Body of pancreas (tissue), 4 donors: ENCODE measurements at places on chromosomes 16 and 17. TPM values are rescaled to one million over a fixed set of nuclear protein-coding genes. Genes with fewer than 3 reads are reported as not detected.

LHX1 gene
- not detected for total RNA-seq

GRCh38 chr16:50335196-50335958, 33.4 kb downstream of the BRD7 start:
- DNase-seq = no peak

DECR2 gene
- 41.2 TPM for total RNA-seq

DNA sequence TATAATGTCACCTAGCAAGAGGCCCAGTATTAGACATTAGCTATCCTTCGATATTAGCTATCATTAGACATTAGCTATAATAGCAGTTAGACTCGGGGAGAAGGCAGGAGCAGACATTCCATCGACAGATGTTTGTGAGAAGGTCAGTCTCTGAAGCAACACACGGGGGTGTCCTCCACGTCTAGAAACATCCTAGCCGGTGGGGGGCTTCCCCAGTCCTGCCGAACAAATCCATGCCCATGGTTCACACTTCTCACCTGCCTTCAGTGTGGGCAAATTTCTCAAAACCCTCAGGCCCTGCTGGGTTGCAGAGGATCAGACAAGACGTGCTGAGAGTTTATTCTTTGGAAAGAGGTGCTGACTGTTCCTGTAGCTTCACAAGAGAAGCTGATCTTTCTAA, 151.1 kb downstream of the IRF8 start:
- DNase-seq = no peak

- no peak for DNase-seq
Observed at GRCh38 chr17:74257311-74257710, 16.7 kb upstream of the DNAI2 start.

- no peak for DNase-seq
Observed at GRCh38 chr17:63282455-63282854, 163.7 kb downstream of the CYB561 start.

USP36 gene
- total RNA-seq = 55.4 TPM

GHDC gene
- 42.2 TPM for total RNA-seq

DNA sequence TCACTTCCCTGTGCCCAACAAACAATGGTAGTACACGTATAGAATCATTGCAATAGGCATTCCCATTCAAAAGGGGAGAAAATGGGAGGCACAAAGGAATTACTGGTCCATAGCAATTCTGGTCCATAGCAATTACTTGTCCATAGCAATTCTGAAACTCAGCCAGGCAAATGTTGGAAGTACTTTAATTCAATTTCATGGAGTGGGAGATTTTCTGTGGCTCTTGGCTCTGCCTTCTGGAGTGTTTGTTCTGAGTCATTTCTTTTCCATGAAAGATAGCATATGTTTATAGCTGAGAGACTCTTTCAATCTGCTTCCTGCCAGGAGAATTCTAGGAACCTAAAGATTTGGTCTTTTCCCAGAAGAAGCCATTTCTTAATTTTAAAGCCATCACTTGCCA, 182.8 kb upstream of the ELAC2 start:
- DNase-seq = no peak

DNA sequence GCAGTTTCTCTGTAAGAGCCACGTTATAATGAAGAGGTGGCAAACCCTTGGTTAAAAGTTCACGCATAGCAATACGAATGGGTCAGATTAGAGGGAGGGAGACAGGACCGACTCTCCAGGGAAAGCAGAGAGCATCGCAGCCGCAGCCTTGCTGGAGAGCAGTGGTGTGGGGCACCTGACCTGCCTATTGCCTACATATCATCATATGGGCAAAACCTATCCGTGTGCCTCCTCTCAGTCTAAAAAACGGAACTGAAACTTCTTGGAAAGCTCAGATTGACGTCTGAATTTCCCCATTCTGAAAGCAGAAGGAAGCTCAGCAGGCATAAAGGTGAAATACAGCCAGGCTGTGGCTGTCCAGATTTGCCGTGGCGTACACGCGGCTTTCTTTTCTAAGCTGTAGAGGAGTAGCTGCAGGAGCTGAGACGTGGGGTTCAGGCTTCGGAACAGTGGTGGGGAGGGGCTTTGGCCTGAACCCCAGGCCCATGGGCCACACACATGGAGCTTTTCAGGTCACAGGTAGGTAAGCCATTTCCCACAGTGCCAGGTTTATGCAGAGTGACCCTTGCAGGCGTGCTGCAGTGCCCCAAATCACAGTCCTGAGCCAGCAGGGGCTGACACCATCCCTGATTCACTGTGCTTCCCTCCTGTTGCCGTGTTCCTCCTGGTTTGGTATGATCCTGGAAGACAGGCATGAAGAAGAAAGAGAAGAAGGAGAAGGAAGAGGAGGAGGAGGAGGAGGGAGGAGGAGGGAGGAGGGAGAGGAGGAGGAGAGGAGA, 41.6 kb upstream of the TNRC6C start:
- no peak for DNase-seq

DNA sequence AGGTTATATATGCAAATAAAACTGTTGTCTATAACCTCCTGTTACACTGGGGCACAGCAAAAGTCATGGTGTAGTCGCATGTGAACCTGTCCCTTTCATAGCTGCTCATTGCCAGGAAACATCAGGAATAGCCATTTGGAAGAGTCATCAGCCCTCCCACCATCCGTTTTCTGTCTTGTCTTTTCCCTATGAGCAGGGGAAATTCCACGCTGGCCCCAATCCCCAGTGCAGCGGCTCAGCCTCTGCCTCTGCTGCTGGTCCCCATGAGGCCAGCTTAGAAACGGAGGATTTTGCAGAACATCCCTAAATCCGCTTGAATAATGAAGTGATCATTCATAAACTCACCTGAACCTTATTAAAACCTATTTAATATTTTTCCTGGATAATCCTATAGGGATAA, 10.5 kb downstream of the MAPT start:
- no peak for DNase-seq

CLEC3A gene
- total RNA-seq = not detected

DNAAF1 gene
- total RNA-seq = 1.3 TPM

DNA sequence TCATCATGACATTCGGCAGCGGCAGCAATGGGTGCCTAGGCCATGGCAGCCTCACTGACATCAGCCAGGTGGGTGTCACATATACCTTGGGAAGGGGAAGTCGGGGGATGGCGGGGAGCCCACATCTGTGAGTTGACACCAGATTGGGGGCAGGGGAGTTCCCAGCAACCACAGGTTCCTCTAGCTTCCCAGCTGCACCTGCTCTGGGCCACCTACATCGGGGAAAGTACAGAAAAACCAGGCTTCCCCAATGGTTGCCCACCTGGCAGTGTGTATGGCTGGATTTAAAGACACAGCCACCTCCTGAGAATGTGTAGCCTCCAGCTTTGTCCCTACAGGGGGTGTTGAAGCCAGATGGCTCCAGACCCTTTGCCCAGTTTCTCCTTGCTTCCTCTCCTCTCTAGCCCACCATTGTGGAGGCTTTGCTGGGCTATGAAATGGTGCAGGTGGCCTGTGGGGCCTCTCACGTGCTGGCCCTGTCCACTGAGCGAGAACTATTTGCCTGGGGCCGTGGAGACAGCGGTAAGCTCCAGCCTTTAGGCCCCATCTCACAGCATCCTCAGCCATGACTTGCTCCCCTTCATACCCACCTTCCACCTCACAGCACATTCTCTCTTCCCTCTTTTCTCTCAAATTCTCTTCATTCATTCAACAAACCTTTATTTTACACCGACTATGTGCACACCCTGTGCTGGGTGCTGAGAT, 5.0 kb upstream of the TRAF4 start:
- no peak for DNase-seq

DNA sequence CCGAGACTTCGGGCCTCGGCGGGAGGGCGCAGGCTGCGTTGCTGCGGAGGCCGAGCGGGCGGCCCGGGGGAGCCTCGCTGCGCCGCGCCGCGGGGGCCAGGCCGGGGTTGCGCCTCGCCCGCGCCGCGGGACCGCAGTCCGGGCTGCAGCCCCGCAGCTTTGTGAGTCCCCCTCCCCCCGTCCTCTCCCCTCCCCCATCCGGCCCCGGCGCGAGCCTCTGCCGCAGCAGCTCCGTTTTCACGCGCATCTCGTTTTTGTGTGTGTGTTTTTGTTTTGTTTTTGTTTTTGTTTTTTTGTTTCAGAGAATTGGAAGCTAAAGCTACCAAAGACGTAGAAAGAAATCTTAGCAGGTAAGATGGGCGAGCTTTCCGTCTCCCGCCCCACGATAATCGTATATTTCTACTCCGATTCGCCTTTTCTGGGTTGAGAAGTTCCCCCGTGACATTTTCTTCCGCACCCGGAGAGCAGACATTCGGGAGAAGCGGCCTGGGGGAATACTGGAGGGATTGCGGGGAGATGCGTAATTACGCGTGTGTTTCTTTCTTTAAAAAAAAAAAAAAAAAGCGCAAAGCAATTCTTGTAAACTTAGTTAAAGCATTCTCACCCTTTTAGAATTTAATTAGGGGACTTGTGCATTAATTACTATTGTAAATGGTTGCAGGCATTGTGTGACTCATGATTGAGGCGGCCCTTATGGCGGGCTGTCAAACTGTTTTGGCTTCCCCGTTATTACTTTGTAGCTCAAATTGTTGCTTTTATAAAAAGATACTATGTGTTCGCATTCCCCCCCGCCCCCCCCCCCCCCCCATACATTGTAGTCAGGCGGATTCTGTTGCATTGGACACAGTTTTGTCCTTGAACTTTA, 732 bp downstream of the TNRC6A start:
- peak; percentile 57 for DNase-seq

DNA sequence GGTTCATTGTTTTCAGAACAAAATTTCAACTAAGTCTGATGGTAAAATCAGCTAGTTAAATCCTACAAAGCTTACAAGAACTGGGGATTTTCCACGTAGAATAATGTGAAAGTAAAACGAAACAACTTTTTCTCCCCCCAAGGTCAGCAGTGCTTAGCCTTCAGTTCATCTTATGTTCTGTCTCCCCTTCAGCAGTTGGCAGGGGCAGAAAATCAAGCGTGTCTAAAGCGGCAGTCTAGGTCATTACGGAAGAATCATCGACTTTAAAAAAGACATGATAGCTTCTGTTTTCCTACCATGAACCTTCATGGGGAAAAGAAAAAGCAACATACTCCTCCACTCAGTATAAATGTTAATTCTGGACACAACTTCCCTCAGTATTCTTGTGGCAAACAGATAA, 50.7 kb downstream of the GNA13 start:
- DNase-seq = no peak

GRCh38 chr17:9859781-9860180, 34.1 kb downstream of the GLP2R start:
- DNase-seq = no peak

- no peak for DNase-seq
Observed at GRCh38 chr17:4733073-4733531, 1.9 kb downstream of the MED11 start.

DNA sequence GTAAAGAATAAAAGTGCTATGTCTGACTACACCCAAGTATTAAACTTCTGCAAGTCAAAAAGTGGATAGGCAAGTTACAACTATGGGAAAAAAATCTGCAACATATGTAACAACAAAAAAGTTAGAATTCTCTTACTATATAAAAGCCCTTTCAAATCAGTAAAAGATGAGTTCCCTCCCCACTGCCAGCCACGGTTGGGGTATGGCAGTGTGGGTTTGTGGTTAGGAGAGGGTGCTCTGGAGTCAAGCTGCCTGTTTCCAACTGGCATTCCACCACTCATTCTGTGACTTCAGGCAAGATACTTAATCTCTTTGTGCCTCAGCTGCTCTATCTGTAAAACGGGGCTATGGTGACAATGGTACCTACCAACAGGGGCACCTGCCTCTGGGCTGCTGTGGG, 26.6 kb upstream of the MFSD6L start:
- DNase-seq = no peak

GRCh38 chr17:4599505-4600281, 15.4 kb downstream of the SMTNL2 start:
- no peak for DNase-seq

DNA sequence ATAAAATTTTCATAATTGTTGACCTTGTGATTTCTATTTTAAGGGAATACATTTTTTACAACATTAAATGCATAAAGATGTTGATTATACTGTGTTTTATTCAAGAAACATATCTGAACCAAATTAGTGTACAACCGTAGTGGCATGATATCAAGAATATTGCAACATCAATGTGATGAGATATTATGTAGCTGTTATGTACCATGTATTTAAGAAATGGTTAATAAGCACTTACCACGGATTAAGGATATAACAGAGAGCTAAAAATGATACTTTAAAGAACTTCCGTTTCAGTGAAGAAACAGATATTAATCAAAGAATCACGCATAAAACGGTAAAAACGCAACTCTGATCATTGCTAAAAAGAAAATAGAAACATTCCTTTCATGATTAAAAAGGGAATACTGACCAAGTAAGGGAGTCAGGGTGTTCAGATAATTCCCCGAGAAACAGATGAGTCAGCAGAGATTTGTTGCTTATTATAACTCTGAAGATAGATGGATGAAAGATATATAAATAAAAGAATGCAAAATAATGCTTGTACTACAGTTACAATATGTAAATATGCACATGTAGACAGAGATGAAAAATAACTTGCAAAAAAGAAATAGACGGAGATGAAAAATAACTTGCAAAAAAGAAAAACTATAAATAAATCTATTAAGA, 281.9 kb upstream of the MAF start:
- DNase-seq = no peak

ADORA2B gene
- total RNA-seq = 1.8 TPM

GRCh38 chr16:6602405-6602804, 730.2 kb upstream of the RBFOX1 start:
- DNase-seq = peak; percentile 14

DNA sequence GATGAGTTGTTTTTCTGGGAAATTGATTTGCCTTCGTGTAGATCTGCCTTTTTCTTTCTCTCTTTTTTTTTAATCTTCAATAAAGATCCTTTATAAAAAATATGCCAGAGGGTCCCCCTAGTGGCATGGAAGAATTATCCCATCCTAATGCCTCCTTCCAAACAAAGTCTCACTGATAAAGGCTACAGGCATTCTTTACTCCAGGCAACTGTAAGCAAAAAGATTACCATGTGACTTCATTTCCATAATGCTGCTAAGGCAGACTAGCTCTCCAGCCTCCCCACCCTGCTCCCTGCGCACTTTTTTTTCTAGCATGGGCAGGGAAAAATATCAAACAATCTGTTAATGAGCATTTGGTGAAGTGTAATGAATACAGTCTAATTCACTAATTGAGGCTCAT, 220.2 kb upstream of the CDH8 start:
- DNase-seq = no peak

GRCh38 chr16:57343221-57343620, 15.4 kb upstream of the CCL22 start:
- DNase-seq = no peak

GRCh38 chr17:36686123-36686669, 84.8 kb downstream of the MRM1 start:
- no peak for DNase-seq

GRCh38 chr17:6912110-6913051, 80.9 kb upstream of the TEKT1 start:
- no peak for DNase-seq
